ENCODE measurements at places on chromosomes 16 and 17. TPM values are rescaled to one million over a fixed set of nuclear protein-coding genes. Genes with fewer than 3 reads are reported as not detected.

Gene FBXO31
- 5.7 TPM for polyA plus RNA-seq

Gene CCDC144A
- 2.4 TPM for polyA plus RNA-seq

Gene HOXB8
- polyA plus RNA-seq: not detected

Gene OR2C1
- polyA plus RNA-seq: not detected

Gene OR1A1
- 0.08 TPM for polyA plus RNA-seq

Gene AARSD1
- polyA plus RNA-seq: 51.6 TPM

Gene YBX2
- not detected for polyA plus RNA-seq

Gene TLCD3B
- polyA plus RNA-seq: 0.71 TPM

Gene SCGB1C2
- polyA plus RNA-seq: not detected

Gene PRAC1
- polyA plus RNA-seq: not detected

Gene SLC16A13
- polyA plus RNA-seq: not detected

Gene JMJD8
- polyA plus RNA-seq: 7.9 TPM

Gene DNAH17
- not detected for polyA plus RNA-seq

Gene ALDH3A2
- 49.0 TPM for polyA plus RNA-seq

Gene G6PC1
- polyA plus RNA-seq: not detected

Gene WDR59
- 30.5 TPM for polyA plus RNA-seq

Gene BOLA2B
- polyA plus RNA-seq: 114 TPM

Gene TBC1D3I
- polyA plus RNA-seq: not detected

Gene CLEC19A
- polyA plus RNA-seq: 4.4 TPM

Gene LPO
- polyA plus RNA-seq: not detected

Gene ZSCAN10
- polyA plus RNA-seq: not detected

Gene PMFBP1
- polyA plus RNA-seq: 1.5 TPM

Gene TUFM
- polyA plus RNA-seq: 84.1 TPM

Gene EPX
- polyA plus RNA-seq: not detected

Gene CCDC154
- polyA plus RNA-seq: not detected

Gene TMEM98
- polyA plus RNA-seq: 1.1 TPM

Gene PYDC1
- polyA plus RNA-seq: 0.94 TPM

Gene HOXB4
- not detected for polyA plus RNA-seq

Gene TMEM235
- not detected for polyA plus RNA-seq

Gene RNF222
- polyA plus RNA-seq: not detected

Gene SGCA
- polyA plus RNA-seq: not detected

Gene USP32
- 19.4 TPM for polyA plus RNA-seq

Gene KIFC3
- not detected for polyA plus RNA-seq

Gene DNAI2
- polyA plus RNA-seq: not detected

Gene FHOD1
- 3.7 TPM for polyA plus RNA-seq

Gene ATMIN
- 20.6 TPM for polyA plus RNA-seq

Gene CETP
- not detected for polyA plus RNA-seq

Gene CDK5R1
- 37.6 TPM for polyA plus RNA-seq

Gene ABCC12
- polyA plus RNA-seq: 20.7 TPM

Gene HES7
- polyA plus RNA-seq: not detected

Gene KRT17
- 10.7 TPM for polyA plus RNA-seq

Gene CASKIN2
- 0.17 TPM for polyA plus RNA-seq

Gene NECAB2
- polyA plus RNA-seq: not detected

Gene FBXW10
- polyA plus RNA-seq: 0.28 TPM

Gene CDH5
- polyA plus RNA-seq: 0.76 TPM

Gene FBXW10B
- 0.97 TPM for polyA plus RNA-seq

Gene MPV17L
- 4.5 TPM for polyA plus RNA-seq

Gene TRIM16
- 3.9 TPM for polyA plus RNA-seq

Gene CIAO2B
- polyA plus RNA-seq: 132 TPM

Gene CDRT15L2
- 0.77 TPM for polyA plus RNA-seq

Gene COPZ2
- polyA plus RNA-seq: 3.9 TPM

Gene PABPN1L
- not detected for polyA plus RNA-seq

Gene KREMEN2
- not detected for polyA plus RNA-seq

Gene DPEP3
- not detected for polyA plus RNA-seq

Gene BRICD5
- polyA plus RNA-seq: 0.97 TPM

Gene CRYBA1
- polyA plus RNA-seq: not detected

Gene PLA2G10
- polyA plus RNA-seq: 0.73 TPM

Measured in Purkinje cell (primary cell).